ENCODE measurements at places on chromosomes 1 and 21. TPM values are rescaled to one million over a fixed set of nuclear protein-coding genes. Genes with fewer than 3 reads are reported as not detected.

GRCh38 chr1:246930830-246931548, 759 bp downstream of the AHCTF1 start:
- peak; percentile 41 for DNase-seq

DNA sequence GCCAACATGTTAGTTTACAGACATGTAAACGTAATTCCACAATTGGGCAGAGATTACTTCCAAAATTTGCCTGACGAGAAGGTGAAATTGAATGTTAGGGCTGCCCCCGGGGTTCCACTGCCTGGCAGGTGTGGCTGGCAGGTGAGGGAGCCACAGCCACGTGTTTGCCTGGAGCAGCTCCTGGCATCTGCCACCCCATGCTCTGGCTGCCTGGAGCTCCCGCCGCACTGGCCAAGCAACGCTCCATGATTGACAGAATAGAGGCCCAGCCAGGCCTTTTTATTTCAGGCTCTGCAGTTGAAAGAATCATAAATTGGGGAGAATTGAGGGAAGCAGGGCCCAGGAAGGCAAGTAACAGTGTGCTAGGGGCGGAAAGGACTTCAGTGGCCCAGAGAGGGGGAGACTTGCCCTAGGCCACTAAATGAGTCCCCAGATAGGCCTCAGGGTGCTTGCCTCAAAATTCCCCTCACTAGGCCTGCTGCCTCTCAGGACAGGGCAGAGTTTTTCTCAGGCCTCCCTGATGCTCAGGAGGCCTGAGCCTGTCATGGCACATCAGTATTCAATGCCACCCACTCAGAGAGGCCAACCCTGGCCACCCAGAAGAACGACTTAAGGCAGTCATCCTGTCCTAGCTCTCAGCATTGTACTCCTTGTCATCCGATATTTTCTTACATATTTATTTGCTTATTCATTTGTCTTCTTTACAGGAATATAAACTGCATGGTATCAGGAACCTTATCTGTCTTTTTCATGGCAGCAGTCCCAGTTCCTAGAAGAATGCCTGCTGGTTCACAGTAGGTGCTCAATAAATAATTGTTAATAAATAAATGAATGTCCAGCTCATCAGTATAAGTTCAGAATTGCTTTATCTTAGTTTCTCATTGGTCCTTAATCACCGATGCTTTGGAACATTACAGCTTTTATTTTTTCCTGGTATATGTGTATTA, 16.6 kb upstream of the S1PR1 start:
- DNase-seq, result no peak

DNA sequence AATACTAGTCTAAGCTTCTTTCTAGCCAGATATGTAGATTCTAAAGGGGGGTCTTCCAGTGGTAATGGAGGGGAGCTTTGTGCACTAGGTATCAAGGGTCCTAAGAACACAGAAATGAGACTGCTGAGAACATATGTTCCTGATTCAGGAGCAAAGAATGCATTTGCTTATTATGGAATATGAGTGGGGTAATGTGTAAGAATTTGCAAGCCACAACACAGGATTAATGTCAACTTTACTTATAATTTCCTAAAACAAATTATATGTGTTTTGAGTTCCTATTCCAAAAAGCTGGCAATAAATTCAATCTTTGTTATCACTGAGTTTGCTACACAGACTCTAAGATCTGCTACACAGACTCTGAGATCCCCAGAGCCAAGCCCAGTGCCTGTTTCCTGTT, 357.0 kb upstream of the PTBP2 start:
- DNase-seq, result no peak

DNA sequence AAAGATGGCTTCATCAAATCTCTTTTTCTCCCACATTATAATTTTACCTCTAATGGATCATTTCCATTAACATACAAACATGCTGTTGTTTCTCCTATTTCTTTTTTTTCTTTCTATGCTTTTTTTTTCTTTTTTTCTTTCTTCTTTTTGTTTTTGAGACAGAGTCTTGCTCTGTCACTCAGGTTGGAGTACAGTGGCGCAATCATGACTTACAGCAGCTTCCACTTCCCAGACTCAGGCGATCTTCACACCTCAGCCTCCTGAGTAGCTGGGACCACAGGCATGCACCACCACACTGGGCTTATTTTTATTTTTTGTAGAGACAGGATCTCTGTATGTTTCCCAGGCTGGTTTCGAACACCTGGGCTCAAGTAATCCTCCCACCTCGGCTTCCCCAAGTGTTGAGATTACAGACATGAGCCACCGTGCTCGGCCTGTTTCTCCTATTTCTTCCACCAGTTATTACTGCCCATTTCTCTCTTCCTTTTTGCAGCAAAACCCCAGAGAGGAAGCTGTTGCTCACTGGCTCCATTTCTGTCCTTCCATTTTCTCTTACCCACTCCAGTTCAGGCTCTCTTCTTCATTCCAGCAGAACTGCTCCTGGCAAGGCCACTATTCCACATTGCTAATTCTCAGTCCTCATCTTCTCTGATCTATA, 32.1 kb upstream of the OPRD1 start:
- DNase-seq, result no peak

DNA sequence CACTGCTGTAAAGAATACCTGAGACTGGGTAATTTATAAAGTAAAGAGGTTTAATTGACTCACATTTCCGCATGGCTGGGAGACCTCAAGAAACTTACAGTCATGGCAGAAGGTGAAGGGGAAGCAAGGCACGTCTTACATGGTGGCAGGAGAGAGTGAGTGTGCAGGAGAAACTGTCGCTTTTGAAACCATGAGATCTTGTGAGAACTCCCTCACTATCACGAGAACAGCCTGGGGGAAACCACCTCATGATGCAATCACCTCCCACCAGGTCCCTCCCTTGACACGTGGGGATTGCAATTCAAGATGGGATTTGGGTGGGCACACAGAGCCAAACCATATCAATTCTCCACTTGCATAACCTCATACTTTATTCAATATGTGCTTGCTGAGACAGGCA, 76.6 kb downstream of the GIPC2 start:
- DNase-seq, result no peak

- no peak for DNase-seq
These were observed 493.2 kb downstream of the PTPRC start for GRCh38 chr1:199132006-199132405.

DNA sequence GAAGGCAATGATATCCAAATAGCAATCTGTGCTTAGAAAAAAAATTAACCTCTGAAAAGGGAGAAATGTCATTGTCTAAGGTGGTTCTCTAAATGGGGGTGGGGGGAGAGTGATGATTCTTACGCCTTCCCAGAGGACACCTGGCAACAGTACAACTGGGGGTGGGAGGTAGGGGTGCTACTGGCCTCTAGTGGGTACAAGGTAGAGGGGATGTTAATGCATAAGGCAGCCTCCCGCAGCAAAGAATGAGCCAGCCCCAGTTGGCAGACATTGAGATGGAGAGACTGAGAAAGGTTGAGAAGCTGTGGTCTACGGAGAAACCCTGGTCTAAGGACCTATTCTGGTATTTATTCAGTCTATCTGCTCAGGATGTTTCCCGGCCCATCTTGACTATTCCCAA, 472.2 kb upstream of the RUNX1 start:
- no peak for DNase-seq

- peak; percentile 67 for DNase-seq
These were observed 674 bp upstream of the ATXN7L2 start for GRCh38 chr1:109482791-109483671.

- no peak for DNase-seq
These were observed 124.9 kb upstream of the HMGB4 start for GRCh38 chr1:33738976-33739375.

DNA sequence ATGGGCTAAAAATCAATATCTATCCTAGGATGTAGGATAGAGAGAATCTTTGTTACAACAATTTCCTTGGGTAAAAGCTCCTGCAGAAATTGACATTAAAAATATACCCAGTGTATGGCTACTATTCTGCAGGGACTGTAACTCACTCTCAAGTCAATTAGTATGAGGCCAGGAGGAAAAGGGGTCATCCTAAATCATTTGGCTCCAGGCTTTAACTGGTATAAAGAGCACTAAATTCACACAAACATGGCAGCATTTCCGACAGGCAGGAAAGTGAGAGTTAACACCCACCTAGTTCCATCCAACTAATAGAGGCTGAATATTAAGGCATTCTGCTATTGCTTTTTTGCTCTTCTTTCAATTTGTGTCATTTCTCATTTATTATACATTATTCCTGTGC, 218.6 kb upstream of the C1orf87 start:
- DNase-seq, result no peak

DNA sequence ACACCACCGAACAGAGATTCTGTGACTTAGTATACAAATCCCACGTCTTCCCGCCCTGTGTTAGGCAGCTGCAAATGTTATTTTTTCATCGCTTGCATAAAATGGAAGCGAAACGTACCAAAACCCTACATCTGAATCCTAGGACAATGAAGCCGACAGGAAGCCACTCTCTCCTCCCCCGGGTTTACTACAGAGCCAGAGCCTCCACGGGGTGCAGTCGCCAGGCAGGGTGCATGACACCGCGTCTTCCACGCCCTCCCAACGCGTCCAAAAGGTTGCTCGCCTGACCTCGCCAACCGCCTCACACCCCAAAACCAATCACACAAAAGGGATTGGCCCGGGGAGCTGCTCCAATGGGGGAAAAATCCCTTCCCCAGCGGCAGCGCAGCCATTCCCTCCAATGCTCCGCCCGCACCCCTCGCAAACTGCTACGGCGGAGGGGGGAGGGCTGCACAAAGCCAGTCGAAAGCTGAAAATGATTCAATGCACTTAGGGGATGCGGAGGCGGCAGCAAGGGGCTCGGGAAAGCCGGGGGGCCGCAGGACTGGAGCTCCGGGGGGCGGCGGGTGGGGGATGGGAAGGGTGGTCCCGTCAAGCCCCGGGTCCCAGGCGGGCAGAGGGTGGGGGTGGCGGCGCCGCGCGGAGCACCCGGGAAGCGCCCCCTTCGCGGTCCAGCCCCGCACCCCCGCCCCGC, 701 bp downstream of the CEP170 start:
- DNase-seq, result peak; percentile 79

DNA sequence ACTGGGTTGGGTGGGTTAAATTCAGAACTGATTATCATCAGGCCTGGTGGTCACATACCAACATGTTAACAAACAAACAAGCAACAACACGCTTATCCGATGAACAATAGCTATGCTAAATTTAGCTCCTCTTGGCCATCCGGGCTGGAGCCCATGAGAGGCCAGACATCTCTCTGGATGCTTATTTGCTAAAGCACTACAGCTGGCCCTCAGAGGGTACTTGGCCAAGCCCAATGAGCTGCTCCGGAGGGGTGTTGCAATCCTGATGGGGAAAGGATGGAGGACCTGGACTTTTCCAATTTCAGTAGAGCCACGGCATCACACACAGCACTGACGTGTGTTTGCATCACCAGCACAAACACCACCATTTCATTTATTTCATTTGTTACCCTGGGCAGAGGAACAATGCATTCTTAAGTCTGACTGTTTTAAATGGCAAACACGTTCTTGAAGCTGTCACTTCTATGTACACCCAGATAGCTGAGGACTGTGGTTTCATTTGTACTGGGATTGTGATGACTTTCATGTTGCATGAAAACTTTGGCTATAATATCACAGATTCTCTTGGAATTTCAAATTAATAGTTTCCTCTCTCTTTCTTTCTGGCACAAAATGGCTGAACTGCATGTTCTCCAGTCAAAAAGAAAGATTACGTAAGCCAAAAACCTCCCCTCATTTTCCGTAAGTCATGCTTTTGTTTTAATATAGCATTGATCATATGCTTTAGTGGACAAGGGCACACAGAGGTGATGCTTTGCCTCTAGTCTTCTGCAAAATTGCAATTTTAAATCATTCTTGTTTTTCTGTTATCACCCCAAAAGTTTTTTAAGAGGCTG, 359.8 kb upstream of the KAZN start:
- DNase-seq, result no peak

DNA sequence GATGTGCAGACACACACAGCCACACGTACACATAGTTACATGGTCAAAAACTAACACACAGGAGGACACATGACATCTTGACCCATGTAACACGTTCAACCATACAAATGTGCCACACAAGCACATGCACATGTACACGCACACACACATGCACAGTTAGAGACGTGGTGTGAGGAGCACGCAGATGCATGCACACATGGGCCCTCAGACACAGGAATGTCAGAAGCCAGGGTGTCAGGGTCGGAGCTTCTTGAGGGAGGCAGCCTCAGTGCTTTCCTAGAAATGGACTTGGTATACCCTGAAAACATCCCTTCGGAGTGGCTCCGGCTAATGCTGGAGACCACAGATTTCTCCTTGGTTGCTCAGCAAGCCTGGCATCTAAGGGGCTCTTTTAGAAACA, 114.3 kb downstream of the DMRTB1 start:
- no peak for DNase-seq

Gene PDE9A
- 11.2 TPM for total RNA-seq

Gene LIPI
- total RNA-seq, result not detected

Gene ORC1
- 1.3 TPM for total RNA-seq

Gene ACTL8
- total RNA-seq, result not detected

Gene RRP1
- 26.9 TPM for total RNA-seq

Gene LDLRAD2
- not detected for total RNA-seq

Gene DIP2A
- 59.5 TPM for total RNA-seq

Gene NBPF1
- 5.4 TPM for total RNA-seq

Gene SPOCD1
- not detected for total RNA-seq

Gene HAPLN2
- total RNA-seq, result 0.24 TPM

All from CD8-positive, alpha-beta T cell (primary cell).